Heart right ventricle (tissue), 16 donors: ENCODE measurements at places on chromosomes 11 and 22. TPM values are rescaled to one million over a fixed set of nuclear protein-coding genes. Genes with fewer than 3 reads are reported as not detected.

DNA sequence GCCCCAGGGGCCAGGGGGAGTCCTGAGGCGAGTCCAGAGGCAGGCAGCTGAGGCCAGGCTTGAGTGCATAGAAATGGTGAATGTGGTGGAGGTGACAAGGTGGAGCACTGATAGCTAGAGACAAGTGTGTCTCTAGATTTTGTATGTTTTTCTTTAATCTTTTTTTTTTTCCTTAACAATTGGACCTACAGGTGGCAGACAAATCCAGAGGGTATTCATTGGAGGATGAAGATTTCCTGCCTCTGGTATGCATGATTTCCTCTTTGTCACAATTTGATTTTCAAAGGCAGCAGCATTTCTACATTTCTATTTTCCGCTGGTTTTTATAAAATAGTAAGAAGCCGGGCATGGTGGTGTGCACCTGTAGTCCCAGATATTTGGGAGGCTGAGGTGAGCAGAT is 47.7 kb upstream of the DKK3 start:
- no peak overlapping the region for H3K27ac ChIP-seq
- no peaks in the 10 kb centered on the region for H3K27me3 ChIP-seq
- no peak for DNase-seq
- H3K4me1 ChIP-seq, result peaks cover 7% of the 10 kb centered on the region

DNA sequence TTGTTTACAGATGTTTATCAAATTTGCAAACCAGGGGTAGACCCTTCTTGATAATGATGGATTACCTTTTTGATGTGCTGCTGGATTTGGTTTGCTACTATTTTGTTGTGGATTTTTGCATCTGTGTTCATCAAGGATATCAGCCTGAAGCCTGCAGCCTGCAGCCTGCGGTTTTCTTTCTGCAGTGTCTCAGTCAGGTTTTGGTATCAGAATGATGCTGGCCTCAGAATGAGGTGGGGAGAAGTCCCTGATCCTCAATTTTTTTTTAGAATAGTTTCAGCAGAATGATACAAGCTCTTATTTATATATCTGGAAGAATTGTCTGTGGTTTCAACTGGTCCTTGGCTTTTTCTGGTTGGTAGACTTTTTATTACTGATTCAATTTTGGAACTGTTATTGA is 19.7 kb upstream of the RAB38 start:
- H3K27me3 ChIP-seq, result no peaks in the 10 kb centered on the region
- no peak overlapping the region for H3K27ac ChIP-seq
- H3K4me3 ChIP-seq, result no peak overlapping the region
- H3K4me1 ChIP-seq, result no peaks in the 10 kb centered on the region

GRCh38 chr11:70421123-70421522 is 22.8 kb downstream of the CTTN start:
- peaks cover 71% of the 10 kb centered on the region for H3K36me3 ChIP-seq
- no peak overlapping the region for H3K27ac ChIP-seq
- no peaks in the 10 kb centered on the region for H3K4me1 ChIP-seq
- H3K4me3 ChIP-seq, result no peak overlapping the region
- peaks cover 47% of the 10 kb centered on the region for H3K27me3 ChIP-seq
- no peak for DNase-seq

- H3K4me1 ChIP-seq, result peaks cover 19% of the 10 kb centered on the region
- no peak for DNase-seq
- H3K27ac ChIP-seq, result peak overlapping the region; percentile 100
- no peaks in the 10 kb centered on the region for H3K27me3 ChIP-seq
- no peaks in the 10 kb centered on the region for H3K36me3 ChIP-seq
- H3K4me3 ChIP-seq, result peak overlapping the region; percentile 95
Measured at GRCh38 chr22:35301372-35301874, 1.7 kb downstream of the TOM1 start.

- no peaks in the 10 kb centered on the region for H3K27me3 ChIP-seq
- H3K4me3 ChIP-seq, result no peak overlapping the region
- H3K4me1 ChIP-seq, result no peaks in the 10 kb centered on the region
- H3K36me3 ChIP-seq, result no peaks in the 10 kb centered on the region
- H3K27ac ChIP-seq, result no peak overlapping the region
- no peak for DNase-seq
Measured at GRCh38 chr11:68048681-68049508, 10.1 kb downstream of the TCIRG1 start.

DNA sequence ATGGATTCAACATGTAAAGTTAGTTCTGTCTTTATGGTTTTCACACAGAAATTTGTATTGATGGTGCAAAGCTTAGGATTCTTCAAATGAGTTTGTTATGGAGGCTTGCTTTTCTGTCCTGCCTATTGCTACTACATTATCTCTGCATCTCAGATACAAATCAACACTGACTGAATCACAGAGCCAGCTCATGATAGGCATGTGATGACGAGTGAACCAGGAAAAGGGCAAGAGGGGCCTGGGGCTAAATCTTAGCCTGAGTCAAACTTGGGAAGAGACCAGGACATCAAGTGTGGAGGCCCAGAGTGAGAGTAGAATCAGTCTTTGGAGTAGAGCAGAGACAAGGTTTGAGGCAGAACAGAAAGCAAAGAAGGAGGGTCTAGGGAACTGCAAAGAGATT is 107.1 kb upstream of the CD44 start:
- H3K4me3 ChIP-seq, result no peak overlapping the region
- H3K27me3 ChIP-seq, result no peaks in the 10 kb centered on the region
- H3K27ac ChIP-seq, result no peak overlapping the region
- H3K4me1 ChIP-seq, result peaks cover 25% of the 10 kb centered on the region

DNA sequence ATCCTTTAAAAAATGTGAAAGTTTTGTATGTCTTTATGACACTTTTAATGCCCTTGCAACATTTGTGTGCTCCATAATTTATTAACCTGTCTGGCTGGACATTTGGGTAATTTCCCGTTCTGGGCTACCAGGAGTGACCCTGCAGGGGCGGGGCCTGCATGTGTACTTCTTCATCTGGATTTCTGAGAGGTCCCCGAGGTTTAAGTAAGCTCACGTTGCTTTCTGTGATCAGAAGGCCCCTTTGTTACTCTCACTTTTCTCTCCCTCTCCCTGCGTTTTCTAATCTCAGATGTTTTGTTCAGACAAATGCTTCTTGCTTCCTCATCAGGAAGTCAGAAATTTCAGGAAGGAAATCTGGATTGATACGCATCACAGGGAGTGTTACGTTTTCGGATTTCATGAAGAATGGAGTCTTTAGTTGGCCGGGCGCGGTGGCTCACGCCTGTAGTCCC is 78.9 kb upstream of the CRYBB3 start:
- peak overlapping the region; percentile 84 for H3K27ac ChIP-seq
- peak; percentile 36 for DNase-seq
- peaks cover 23% of the 10 kb centered on the region for H3K4me1 ChIP-seq
- H3K36me3 ChIP-seq, result peaks cover 11% of the 10 kb centered on the region
- H3K27me3 ChIP-seq, result no peaks in the 10 kb centered on the region

DNA sequence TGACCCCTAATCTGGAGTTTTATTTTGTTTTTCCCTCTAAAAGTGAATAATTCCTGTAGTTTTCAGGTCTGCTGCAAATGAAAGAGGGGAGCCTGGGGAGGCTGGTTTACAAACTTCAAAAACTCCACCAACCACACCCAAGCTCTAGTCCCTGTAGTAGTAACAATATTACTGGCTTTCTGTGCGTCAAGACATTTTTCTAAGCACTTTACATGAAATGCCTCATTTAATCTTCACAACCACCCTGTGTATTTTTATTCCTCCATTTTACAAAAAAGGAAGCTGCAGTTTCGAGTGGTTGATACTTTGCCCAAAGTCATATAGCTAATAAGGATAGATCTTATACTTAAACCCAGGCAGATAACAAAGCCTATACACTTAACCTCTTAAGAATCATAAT is 23.5 kb downstream of the CTNND1 start:
- DNase-seq, result no peak
- peaks cover 7% of the 10 kb centered on the region for H3K36me3 ChIP-seq
- H3K4me3 ChIP-seq, result no peak overlapping the region
- no peaks in the 10 kb centered on the region for H3K27me3 ChIP-seq

DNA sequence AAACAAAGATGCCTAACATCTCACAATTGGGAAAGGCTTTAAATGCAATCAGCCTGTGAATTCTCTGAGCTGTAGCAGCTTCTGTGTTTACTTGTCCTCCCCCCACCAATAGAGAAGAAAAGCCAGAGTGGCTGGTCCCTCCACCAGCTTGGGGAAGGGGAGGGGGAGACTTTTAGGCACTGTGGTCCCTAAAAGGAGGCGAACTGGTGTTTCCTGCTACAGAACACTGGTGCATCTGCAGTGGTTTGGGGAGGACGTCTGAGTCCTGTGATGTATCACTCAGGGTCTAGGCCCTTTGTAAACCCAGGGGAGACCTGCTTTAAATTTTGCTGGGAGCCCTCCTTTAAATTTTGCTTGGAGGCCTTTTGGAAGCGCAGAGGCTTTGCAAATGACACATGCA is 16.9 kb downstream of the TNRC6B start:
- H3K4me1 ChIP-seq, result peaks cover 60% of the 10 kb centered on the region
- DNase-seq, result no peak
- no peaks in the 10 kb centered on the region for H3K27me3 ChIP-seq
- H3K36me3 ChIP-seq, result no peaks in the 10 kb centered on the region

- no peak for DNase-seq
- no peaks in the 10 kb centered on the region for H3K36me3 ChIP-seq
- no peaks in the 10 kb centered on the region for H3K27me3 ChIP-seq
- no peak overlapping the region for H3K27ac ChIP-seq
Measured at GRCh38 chr22:33288078-33288477, 229.9 kb upstream of the SYN3 start.

DNA sequence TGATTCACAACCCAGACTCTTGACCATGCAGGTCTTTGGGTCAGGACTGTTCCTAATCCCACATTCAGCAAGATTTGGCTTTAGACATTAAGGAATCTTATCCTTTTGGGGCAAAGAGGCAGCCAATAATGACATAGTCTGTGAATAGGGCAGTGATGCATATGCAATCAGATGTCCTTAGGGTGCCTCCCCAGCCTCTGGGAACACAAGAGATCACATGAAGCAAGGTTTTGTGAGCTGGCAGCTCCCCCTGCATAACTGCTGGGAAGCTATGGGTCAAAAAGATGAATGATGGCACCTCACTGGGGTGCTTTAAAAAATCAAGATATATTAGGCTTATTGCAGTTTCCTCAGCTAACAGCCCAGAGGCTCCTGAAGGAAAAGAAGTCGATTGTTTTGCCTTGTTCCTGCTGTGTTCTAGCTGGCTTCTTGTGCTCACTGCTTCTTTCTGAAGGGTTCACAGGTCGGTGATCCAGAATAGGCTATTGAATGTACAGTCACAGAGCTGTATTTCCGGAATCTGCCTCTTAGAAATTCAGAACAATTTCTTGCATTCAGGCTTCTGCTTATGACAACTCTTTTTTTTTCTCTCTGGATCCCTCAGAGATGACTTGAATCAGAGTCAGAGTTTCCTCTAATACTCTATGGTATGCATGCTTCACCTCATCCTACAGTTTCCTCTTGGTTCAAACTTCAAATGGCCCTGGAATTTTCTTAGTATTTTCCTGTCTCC is 31.7 kb downstream of the INSC start:
- H3K4me1 ChIP-seq, result peaks cover 3% of the 10 kb centered on the region
- H3K36me3 ChIP-seq, result no peaks in the 10 kb centered on the region
- no peaks in the 10 kb centered on the region for H3K27me3 ChIP-seq
- no peak for DNase-seq

GRCh38 chr11:45050111-45050510 is 96.3 kb upstream of the PRDM11 start:
- no peaks in the 10 kb centered on the region for H3K36me3 ChIP-seq
- H3K27ac ChIP-seq, result no peak overlapping the region
- no peak for DNase-seq
- H3K4me3 ChIP-seq, result no peak overlapping the region

DNA sequence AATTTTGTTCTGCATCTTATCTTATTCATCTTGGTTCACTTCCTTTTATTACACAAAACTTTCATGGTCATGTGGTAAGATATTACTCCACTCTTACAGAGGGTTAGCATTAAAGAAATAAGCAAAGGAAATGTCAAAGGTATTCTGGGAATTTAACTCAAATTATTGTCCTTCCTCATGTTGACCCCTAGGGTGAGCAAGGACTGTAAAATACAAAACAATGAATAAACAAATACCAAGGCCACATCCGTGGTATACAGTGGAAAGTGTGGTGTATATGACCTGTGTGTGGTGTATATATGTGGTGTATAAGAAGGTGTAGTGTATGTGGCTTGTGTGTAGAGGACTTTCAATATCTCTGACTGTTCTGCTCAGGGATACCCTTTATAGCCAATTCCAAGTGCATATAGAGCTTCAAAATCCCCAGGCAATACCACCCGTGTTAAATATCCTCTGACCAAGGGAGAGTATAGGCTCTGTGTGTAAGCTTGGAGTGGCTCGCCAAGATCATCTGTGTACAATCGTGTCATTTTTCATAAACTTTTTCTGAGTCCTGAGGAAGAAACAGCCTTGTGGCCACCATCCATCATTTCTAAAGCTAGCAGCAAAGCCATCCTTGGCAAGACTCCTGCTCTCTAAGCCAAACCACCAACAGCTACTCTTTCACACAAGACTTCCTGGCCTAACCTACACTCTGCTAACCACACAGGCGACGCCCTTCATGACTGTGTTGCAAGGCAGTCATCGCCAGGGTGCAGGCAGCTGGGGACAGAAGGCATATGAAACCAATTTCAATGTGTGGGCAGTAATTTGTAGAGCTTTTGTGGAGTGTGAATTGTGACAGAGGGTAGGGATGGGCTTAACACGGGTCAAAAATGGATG is 548.0 kb downstream of the ETS1 start:
- DNase-seq, result peak; percentile 21
- H3K4me1 ChIP-seq, result no peaks in the 10 kb centered on the region
- no peak overlapping the region for H3K27ac ChIP-seq
- H3K4me3 ChIP-seq, result no peak overlapping the region

DNA sequence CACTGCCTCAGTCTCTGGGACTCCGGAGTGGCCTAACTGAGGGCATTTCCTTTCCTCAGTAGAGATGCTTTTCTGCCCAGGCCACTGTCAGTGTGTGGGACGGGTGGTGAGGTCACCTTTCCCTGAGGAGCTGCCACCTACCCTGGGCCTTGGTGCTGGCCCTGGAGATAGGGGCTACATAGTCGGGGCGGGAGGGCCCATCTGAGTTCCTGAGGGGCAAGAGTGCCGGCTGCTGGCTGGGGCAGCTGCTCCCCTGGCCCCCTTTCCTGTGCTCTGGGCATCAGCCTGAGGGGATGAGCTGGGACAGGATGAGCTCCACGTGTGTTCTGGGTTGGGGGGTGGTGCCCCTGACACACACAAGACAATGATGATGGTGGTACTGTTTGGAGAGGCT is 5.4 kb downstream of the KCNC1 start:
- H3K4me3 ChIP-seq, result no peak overlapping the region
- H3K36me3 ChIP-seq, result no peaks in the 10 kb centered on the region
- H3K27ac ChIP-seq, result no peak overlapping the region
- peaks cover 12% of the 10 kb centered on the region for H3K4me1 ChIP-seq
- peaks cover 53% of the 10 kb centered on the region for H3K27me3 ChIP-seq
- DNase-seq, result no peak

- no peaks in the 10 kb centered on the region for H3K27me3 ChIP-seq
- no peaks in the 10 kb centered on the region for H3K4me1 ChIP-seq
- no peak overlapping the region for H3K4me3 ChIP-seq
- H3K36me3 ChIP-seq, result peaks cover 100% of the 10 kb centered on the region
- H3K27ac ChIP-seq, result no peak overlapping the region
Measured at GRCh38 chr11:10524471-10524870, 16.5 kb downstream of the RNF141 start.

Gene RFPL1
- not detected for polyA plus RNA-seq

Gene OR5D16
- polyA plus RNA-seq, result not detected

Gene ABCG4
- polyA plus RNA-seq, result 0.17 TPM

Gene MFNG
- 15.8 TPM for polyA plus RNA-seq

Gene MGAT3
- 2.9 TPM for polyA plus RNA-seq
